ENCODE measurements at places on chromosomes 3 and 15.

DNA sequence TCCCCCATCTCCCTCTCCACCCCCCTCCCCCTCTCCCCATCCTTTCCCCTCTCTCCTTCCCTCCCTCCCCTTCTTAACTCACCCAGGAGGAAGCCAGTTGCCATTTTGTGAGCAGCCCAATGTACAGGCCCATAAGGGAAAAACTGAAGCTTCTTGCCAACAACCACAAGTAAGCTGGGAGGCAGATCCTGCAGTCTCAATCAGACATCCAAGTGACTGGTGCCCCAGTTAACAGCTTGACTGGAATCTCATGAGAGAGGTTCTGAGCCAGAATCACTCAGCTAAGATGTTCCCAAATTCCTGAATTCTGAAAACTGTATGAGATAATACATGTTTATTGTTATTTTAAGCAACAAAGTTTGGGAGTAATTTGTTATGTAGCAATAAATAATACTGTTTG lies 90.7 kb downstream of the C3orf70 start:
- no peak overlapping the region for H3K27ac ChIP-seq
- peaks cover 22% of the 10 kb centered on the region for H3K27me3 ChIP-seq
- DNase-seq = no peak

DNA sequence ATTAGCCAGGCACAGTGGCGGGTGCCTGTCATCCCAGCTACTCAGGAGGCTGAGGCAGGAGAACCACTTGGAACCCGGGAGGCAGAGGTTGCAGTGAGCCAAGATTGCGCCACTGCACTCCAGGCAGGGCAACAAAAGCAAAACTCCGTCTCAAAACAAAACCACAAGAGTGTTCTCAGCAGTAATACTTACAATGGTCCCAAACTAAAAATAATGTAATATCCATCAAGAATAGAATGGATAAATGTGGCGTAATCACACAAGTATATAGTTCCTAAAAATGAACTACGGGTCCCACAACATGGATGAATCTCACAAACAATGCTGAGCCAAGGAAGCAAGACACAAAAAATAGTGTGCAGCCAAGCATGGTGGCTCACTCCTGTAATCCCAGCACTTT lies 39.2 kb downstream of the STAG1 start:
- H3K4me3 ChIP-seq = no peak overlapping the region
- no peaks in the 10 kb centered on the region for H3K36me3 ChIP-seq
- no peak overlapping the region for H3K27ac ChIP-seq
- no peak for DNase-seq
- H3K27me3 ChIP-seq = no peaks in the 10 kb centered on the region

- no peak for DNase-seq
- H3K4me1 ChIP-seq = peaks cover 16% of the 10 kb centered on the region
- peaks cover 42% of the 10 kb centered on the region for H3K27me3 ChIP-seq
These were observed 62.2 kb downstream of the HES1 start for GRCh38 chr3:194197981-194198695.

GRCh38 chr3:113897373-113897777 lies 50.4 kb upstream of the ZDHHC23 start:
- DNase-seq = peak; percentile 19
- no peaks in the 10 kb centered on the region for H3K36me3 ChIP-seq
- H3K27me3 ChIP-seq = no peaks in the 10 kb centered on the region
- peak overlapping the region; percentile 43 for H3K4me3 ChIP-seq
- peaks cover 22% of the 10 kb centered on the region for H3K4me1 ChIP-seq

- H3K27me3 ChIP-seq = no peaks in the 10 kb centered on the region
- no peak overlapping the region for H3K4me3 ChIP-seq
- no peak for DNase-seq
- no peaks in the 10 kb centered on the region for H3K36me3 ChIP-seq
These were observed 110.8 kb downstream of the VGLL4 start for GRCh38 chr3:11532931-11533391.

DNA sequence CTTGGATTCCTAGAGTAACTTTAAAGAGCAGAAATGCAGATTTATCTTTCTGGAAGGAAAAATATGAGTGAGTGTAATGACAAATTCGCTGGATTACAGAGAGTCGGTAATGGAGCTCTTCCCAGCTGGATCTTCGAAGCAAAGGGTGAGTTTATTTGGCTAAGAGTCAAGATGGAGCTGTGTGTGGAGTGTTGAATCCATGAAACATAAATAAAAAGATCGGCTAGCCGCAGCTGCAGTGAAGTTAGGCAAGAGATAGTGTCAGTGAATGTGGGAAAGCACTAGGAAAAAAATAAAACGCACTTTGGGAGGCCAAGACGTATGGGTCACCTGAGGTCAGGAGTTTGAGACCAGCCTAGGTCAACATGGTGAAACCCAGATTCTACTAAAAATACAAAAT lies 10.3 kb downstream of the NAALADL2 start:
- H3K4me3 ChIP-seq = no peak overlapping the region
- H3K27me3 ChIP-seq = no peaks in the 10 kb centered on the region
- H3K36me3 ChIP-seq = no peaks in the 10 kb centered on the region
- DNase-seq = no peak

Measured in Calu3 (cell line).